Sigmoid colon (tissue), 7 donors: ENCODE measurements at places on chromosomes 11 and 22. TPM values are rescaled to one million over a fixed set of nuclear protein-coding genes. Genes with fewer than 3 reads are reported as not detected.

- H3K4me3 ChIP-seq = no peak overlapping the region
- H3K27ac ChIP-seq = no peak overlapping the region
- no peaks in the 10 kb centered on the region for H3K36me3 ChIP-seq
- no peak for DNase-seq
- no peaks in the 10 kb centered on the region for H3K4me1 ChIP-seq
These were observed 1.2 kb upstream of the LMO2 start for GRCh38 chr11:33892906-33893594.

DNA sequence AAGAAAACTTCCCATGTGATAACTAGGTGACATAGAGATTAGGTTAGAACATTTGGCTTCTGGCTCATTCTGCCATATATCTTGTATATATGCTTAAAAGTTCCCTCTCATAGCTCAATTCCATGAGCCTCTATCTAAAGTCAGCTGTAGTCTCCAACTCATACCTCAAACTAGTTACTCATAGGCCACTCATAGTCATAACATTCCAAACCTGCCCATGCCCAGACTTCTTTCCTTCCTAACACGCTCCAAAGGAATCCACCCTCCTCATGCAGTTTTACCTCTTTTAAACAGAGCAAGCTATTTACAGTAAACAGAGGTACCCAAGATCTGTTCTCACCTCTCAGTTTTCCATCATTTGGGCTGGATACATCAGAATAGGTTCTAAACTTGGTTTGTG, 39.4 kb downstream of the GLYATL2 start:
- no peak overlapping the region for H3K4me3 ChIP-seq
- no peak overlapping the region for H3K27ac ChIP-seq
- H3K4me1 ChIP-seq = no peaks in the 10 kb centered on the region
- no peak for DNase-seq

- no peak within 1 kb of the TSS for H3K4me3 ChIP-seq
- peaks cover 13% of the 10 kb centered on the region for H3K4me1 ChIP-seq
- H3K27me3 ChIP-seq = no peaks in the 10 kb centered on the region
- no peak for DNase-seq
- no peak within 1 kb of the TSS for H3K27ac ChIP-seq
These were observed at the start of gene SYT8 for GRCh38 chr11:1834779-1835670. Gene SYT8, plus strand, starts transcription at chr11:1834990. Its CDS starts 116 bp downstream, at chr11:1835106.

APOA1 gene
- total RNA-seq = not detected

OR9G1 gene
- total RNA-seq = not detected

OR51B4 gene
- not detected for total RNA-seq

- peak overlapping the region; percentile 69 for H3K4me3 ChIP-seq
- peak overlapping the region; percentile 99 for H3K27ac ChIP-seq
- no peaks in the 10 kb centered on the region for H3K36me3 ChIP-seq
- no peaks in the 10 kb centered on the region for H3K4me1 ChIP-seq
- H3K27me3 ChIP-seq = peaks cover 6% of the 10 kb centered on the region
- DNase-seq = peak; percentile 81
These were observed 430 bp downstream of the CDC42EP1 start for GRCh38 chr22:37560608-37561211.

OR4X2 gene
- total RNA-seq = not detected

GRCh38 chr11:125408311-125408711, 87.8 kb downstream of the FEZ1 start:
- no peaks in the 10 kb centered on the region for H3K36me3 ChIP-seq
- no peak overlapping the region for H3K27ac ChIP-seq
- no peaks in the 10 kb centered on the region for H3K27me3 ChIP-seq
- DNase-seq = peak; percentile 48
- peaks cover 13% of the 10 kb centered on the region for H3K4me1 ChIP-seq

GRCh38 chr11:43987384-43988039, 45.1 kb downstream of the C11orf96 start:
- H3K36me3 ChIP-seq = no peaks in the 10 kb centered on the region
- H3K27me3 ChIP-seq = no peaks in the 10 kb centered on the region
- H3K27ac ChIP-seq = peak overlapping the region; percentile 74
- peak; percentile 96 for DNase-seq
- no peaks in the 10 kb centered on the region for H3K4me1 ChIP-seq

DNA sequence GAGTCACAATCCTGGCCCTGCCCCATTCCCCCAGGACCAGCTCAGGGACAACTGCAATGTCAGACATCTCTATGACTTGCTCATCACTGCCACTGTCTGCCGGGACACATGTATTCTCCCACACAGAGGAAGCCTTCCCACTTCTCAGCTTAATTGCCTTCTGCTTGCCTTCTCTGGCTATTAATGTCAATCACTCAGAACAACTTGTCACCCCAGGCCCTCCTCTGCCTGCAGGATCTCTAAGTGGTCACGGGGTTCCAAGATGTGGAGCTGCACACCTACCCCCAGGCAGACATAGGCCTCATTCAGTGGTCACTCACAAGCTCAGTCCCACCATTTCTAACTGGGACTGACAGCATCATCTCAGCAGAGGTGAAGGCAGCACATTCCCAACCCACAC, 15.1 kb downstream of the PLEKHA7 start:
- DNase-seq = no peak
- no peak overlapping the region for H3K4me3 ChIP-seq
- H3K27ac ChIP-seq = no peak overlapping the region
- no peaks in the 10 kb centered on the region for H3K27me3 ChIP-seq
- H3K4me1 ChIP-seq = no peaks in the 10 kb centered on the region

DNA sequence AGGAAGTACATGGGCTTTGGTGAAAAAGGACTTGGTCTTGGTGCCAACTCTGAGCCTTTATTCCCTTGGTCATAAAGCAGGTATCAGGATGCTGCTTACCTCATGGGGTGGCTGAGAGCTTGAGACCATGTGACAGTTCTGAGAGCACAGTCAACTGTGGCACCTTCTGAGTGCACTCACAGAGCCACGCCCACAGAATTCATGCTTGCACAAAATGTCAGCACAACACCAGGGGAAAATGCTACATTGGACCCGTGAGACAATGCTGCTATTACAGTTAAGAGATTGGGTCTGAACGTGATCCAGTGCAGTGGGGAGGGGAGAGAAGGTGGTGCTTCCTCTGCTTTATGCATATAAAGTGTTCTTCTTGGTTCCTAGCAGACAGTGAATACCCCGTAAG, 79.5 kb upstream of the SPON1 start:
- DNase-seq = no peak
- H3K36me3 ChIP-seq = no peaks in the 10 kb centered on the region
- no peak overlapping the region for H3K4me3 ChIP-seq
- no peaks in the 10 kb centered on the region for H3K27me3 ChIP-seq
- no peaks in the 10 kb centered on the region for H3K4me1 ChIP-seq

GRCh38 chr11:56842814-56843794, 94.6 kb upstream of the OR9G4 start:
- no peak overlapping the region for H3K4me3 ChIP-seq
- H3K27ac ChIP-seq = no peak overlapping the region
- no peaks in the 10 kb centered on the region for H3K4me1 ChIP-seq
- no peak for DNase-seq

PRR33 gene
- not detected for total RNA-seq

DNA sequence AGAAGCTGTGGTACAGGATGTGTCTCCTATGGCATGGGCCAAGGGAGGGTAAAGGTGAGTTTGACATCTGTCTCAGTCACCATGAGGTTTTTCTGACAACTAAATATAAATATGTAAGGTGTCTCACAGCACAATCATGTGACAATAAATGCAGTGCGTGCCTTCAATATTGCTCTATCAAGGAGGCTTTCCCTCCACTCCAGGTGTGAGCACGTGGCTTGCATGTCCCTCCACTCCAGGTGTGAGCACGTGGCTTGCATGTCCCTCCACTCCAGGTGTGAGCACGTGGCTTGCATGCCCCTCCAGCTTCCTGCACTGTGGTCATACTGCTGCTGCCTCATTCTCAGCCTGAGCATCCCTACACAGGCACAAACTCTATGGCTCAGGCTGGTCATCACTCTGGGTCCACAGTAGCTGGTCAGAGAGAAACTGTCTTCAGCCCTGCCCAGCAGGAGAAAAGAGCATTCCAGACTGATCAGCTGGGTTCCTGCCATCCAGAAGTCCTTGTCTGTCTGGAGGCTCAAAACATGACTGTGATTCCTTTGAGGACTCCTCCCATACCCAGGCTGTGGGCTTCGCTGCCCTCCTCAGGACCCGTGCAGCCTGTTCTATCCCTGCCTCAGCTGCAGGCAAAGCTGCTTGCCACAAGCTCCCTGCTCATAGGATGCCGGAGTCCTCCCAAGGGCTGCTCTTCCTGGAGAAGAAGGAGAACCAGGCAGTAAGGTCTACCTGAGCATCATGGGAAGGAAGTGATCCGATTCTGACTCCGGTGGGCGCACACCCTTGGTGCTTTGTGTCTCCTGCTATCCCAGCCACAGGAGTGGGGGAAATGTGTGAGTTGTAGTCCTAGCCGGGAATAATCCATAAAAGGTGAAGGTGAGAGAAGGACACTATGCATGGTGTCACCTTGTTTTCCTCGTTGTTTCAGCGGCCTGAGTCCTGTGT, 33.4 kb upstream of the VPREB1 start:
- no peak for DNase-seq
- no peaks in the 10 kb centered on the region for H3K4me1 ChIP-seq
- H3K27me3 ChIP-seq = no peaks in the 10 kb centered on the region
- no peak overlapping the region for H3K27ac ChIP-seq
- H3K36me3 ChIP-seq = no peaks in the 10 kb centered on the region
